Heart left ventricle (tissue), 16 donors: ENCODE measurements at places on chromosomes 7 and 10.
A peak's percentile ranks its signal among the peaks of the same experiment; 100 is the strongest.

DNA sequence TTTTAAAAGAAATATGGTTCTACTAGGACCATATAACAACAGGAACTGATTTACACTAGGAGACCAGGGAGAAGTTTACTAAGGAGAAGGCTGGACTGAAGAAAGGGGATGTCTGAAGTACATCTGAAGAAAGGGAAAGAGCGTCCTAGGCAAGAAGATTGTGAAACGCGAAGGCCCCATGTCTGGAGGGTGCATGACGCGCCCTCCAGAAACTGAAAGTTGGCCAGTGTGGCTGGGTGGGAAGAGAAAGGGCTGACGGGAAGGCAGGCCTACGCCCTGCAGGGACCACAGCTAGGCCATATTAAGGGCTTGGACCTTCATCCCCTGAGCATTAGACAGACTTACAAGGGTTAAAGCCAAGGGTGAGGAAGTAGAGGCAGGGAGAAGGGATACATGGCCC, 158.0 kb downstream of the TRIL start:
- peak; percentile 30 for DNase-seq

GRCh38 chr7:149256568-149256967, 5.4 kb upstream of the ZNF783 start:
- DNase-seq = no peak

DNA sequence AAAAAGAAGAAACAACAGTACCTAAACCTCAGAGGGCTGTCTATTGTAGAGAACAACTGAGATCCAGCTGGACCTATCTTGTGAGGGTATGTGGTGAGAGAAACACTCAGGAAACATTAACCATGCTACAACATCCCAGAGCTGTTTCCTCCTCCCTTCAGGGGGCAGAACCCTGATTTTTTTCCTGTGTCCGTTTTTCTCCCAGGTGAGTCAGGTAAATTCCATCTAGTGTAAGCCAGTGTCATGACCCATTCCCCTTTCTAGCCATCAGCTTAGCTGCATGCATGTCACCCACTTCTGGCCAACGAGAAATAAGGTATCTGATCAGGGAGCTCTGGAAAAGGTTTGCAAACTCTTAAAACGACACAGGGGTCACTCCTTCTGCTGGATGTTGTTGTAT, 103.8 kb downstream of the DNMBP start:
- no peak for DNase-seq

GRCh38 chr10:84820120-84820519, 491.7 kb downstream of the CCSER2 start:
- DNase-seq = no peak

DNA sequence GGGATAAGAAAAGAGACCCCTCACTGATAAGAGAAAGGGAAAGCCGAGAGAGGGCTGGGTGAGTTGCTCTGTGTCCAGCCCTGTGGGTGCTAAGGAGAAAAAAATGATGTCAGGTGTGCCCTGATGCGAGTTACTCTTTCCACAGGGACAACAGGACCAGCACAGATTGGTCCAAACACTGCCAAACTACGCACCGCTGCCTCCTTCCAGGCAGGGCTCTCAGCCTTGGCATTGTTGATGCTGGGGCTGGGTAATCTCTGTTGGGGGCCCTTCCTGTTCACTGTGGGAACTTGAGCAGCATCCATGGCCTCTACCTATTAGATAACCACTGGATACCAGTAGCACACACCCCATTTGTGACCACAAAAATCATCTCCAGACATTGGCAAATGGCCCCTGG, 10.3 kb upstream of the ATP6V0E2 start:
- no peak for DNase-seq

- DNase-seq = no peak
These were observed 19.9 kb downstream of the CPA1 start for GRCh38 chr7:130400120-130400572.

GRCh38 chr7:877312-878232, 1.2 kb downstream of the GET4 start:
- DNase-seq = no peak

DNA sequence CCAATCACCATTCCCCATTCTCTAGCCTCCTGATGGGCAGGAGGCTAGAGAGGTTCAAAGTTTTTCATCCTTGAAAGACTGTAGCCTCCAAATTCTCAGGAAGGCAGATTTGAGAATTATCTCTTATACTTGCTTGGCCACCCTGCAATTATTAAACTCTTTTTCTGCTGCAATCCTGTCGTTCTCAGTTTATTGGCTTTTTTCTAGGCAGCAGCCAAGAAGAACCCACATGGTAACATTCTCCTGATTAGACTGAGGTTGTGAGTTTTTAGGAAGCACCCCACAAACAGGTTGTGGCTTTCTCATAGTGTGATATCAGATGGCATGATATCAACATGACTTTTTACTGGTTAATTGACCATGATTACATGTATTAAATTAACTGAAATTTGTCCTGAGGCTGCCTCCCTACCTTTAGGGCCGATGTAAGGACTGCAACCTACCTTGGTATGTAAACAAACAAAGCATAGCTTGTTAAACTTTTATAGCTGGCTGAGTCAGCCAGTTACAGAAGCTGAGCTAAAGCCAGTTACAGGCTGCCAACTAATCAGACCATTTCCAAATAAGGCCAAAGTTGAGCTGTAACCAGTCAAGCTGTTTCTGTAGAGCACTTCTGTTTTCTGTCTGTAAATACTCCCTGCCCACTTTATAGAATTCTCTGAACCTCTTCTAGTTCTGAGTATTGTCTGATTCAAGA, 3.2 kb upstream of the ZNF248 start:
- DNase-seq = no peak

- peak; percentile 80 for DNase-seq
These were observed 628.7 kb downstream of the TYW1 start for GRCh38 chr7:67625257-67625737.

DNA sequence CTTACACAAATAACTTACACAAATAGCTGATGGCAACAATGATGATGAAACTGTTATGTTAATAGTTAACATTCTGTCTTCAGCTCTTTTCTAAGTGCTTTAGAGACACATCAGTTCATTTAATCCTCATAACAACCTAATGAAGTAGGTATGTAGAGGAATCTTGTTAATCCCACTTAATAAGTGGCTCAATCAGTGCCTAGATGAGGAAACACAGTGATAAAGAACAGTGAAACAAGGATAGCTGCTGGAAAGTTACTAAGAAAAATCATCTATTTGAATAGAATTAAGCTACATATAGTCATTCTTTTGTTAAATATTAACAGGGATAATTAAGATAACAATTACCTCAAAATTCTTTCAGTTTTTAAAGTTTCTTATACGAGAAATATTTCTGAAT, 487.6 kb downstream of the ARL4A start:
- no peak for DNase-seq

DNA sequence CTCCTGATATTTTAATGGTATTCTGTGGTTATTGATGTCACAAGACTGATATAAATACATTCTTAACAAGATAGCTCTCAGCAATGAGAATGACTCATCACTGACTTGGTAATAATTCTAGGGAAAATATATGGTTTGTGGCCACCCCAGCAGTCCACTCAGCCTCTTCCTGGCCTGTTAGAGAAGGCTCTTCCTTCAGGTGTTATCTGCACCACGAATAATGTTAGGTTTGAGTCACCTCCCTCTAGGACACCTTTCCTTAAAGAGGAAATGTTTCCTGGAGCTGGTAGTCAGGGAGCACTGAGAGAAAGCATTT, 163.3 kb downstream of the SVIL start:
- no peak for DNase-seq

GRCh38 chr7:93884541-93884940, 6.0 kb downstream of the TFPI2 start:
- no peak for DNase-seq

- DNase-seq = no peak
These were observed 67.9 kb downstream of the PPP1R9A start for GRCh38 chr7:94975336-94975735.

DNA sequence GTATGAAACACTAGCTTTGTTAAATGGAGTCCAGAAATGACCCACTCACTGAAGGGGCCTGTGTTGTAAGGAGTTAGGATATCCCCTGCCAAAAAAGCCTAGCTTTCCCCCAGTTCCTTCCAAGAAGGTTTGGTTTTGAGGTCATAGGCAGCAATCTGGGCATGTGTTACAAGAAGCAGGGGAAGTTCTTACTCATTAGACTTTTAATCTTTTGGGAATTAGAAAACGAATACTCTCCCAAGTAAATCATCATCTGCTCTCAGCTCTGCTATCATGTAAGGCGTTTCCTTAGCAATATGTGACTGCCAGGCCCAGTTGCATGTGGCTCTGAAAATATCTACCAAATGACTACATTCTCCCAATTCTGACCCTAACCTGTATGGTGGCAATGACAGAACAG, 3.7 kb downstream of the NOD1 start:
- no peak for DNase-seq

- DNase-seq = peak; percentile 27
These were observed 99.6 kb upstream of the BMPER start for GRCh38 chr7:33805630-33806233.

GRCh38 chr7:157689269-157690057, 352.7 kb downstream of the DNAJB6 start:
- no peak for DNase-seq

DNA sequence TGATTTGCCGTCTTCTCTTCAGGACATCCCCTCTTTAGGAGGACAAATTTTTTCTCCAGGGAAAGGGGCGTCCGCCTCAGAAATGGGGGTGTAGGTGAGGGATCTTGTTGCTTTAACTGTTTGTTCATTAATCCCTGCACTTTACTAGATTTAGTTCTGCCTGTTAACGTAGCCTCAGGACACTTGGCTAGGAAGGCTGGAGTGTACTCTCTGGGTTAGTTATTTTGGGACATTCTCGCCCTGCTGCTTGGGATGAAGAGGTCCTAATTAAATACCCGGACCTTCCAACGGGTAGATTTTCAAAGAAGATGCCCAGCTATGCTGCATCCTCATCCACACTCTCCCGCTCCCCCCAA, 552 bp upstream of the ZNF365 start:
- no peak for DNase-seq

DNA sequence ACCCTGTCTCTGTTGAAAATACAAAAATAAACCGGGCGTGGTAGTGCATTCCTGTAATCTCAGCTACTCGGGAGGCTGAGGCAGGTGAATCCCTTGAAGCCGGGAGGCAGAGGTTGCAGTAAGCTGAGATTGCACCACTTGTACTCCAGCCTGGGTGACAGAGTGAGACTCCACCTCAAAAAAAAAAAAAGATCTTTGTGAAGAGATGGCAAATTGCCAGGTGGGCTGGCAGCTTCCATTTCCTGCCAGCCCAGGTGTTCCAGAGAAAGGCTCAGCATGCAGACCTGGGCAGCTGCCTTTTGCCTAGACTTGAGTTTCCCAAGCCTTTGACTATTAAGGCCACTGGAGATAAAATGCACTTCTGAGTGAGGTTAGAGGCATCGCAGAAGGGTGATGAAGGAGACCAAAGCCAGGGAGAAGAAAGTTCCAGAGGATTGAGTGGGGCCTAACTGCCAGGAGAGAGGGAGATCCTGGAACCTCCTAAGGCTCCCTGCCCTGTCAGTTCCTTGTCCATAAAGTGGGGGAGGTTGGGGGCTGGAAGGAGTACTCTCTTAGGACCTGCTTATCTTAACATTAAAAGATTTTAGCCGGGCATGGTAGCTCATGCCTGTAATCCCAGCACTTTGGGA, 10.0 kb upstream of the DDIT4 start:
- DNase-seq = no peak

- DNase-seq = no peak
These were observed 144.7 kb upstream of the ZNF716 start for GRCh38 chr7:57305192-57305748.

- DNase-seq = no peak
These were observed 14.5 kb upstream of the FAM13C start for GRCh38 chr10:59376846-59377245.

DNA sequence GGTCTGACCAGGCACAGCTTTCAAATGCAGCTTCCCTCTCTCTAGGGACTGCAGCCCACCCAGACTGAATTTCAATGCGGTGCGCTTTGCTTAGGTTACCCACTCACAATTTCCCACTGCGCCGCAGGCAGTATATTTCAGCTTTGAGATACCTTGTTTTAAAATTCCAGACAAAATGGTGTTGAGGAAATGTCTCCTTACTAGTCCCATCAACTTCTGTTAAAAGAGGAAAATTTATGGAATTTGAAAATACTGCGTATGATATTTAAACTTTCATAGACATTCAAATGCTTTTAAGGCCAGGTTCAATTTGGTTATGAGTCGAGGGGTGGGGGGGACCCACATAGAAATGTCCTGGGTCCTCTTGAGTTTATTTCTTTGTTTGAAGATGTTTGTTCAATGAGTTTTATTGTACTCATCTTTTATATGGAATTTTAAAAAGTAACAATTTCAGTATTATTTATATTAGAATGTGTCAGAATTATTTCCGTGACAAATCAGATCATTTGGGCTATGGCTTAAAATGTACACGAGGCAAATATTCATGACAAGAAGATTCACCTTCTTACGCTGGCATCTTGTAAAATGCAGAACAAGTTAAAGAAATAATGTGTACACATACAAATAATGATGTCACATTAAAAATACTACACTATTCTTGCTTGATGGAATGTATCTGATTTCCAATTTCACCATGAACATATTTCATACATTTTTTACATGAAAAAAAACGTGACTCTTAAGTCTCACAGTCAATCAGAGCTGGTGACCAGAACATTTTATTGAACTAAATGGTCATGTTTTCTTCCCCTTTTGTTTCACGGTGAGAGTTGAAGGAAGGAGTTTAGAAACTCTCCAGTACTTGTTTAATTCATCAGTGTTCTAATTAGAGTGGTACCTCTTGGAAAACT, 1.3 kb downstream of the IKZF1 start:
- no peak for DNase-seq

DNA sequence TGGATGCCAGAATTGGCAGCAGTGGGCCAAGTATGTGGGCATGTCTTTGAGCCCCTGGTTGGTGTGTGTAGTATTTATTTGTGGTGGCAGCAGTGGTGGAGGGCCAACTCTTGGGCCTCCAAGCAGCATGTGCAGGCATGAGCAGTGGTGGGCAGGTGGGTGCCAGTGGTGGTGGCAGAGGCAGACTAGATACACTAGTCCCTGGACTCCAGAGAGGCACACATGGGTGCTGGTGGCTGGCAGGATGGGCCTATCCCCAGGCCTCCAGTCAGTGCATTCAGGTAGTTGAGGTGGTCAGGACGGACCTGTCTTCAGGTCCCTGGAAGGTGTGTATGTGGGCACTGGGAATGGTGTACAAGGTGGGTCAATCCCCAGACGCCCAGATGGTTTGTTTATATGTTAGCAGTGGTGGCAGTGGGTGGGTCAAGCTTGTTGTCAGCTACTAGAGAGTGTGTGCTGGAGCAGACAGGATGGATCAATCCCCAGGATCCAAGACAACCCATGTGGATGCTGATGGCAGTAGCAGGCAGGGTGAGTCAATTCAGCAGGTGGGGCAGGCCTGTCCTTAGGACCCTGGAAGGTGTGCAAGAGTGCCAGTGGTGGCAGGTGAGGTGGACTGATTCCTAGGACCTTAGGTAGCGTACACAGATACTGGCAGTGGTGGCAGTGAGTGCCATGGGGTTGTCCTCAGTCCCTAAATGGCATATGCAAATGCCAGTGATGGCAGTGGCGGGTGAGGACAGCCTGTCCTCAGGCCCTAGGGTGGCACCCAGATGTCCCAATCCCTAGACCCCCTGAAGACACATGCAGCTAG, 294.3 kb downstream of the RPS24 start:
- no peak for DNase-seq

DNA sequence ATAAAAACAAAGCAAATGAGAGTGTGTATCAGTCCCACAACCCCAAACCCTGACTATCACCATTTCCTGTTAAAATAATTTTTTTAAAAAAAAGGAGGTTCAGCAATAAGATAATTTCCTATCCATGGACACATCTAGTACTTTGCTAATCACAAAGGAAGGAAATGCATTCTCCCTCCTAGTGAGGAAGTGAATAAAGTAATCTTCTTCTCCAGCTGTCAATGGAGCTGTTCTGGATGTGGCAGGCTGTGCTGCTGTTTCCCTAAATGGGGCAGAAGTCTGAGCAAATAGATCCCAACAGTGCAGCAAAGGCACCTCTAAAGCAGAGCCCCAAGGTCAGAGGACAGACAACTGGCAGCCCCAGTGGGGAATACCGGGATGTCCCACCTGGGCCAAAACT, 540.0 kb downstream of the KCNMA1 start:
- no peak for DNase-seq
